CD4-positive, alpha-beta memory T cell (primary cell): ENCODE measurements at places on chromosomes 4 and X.
A peak's percentile ranks its signal among the peaks of the same experiment; 100 is the strongest.

DNA sequence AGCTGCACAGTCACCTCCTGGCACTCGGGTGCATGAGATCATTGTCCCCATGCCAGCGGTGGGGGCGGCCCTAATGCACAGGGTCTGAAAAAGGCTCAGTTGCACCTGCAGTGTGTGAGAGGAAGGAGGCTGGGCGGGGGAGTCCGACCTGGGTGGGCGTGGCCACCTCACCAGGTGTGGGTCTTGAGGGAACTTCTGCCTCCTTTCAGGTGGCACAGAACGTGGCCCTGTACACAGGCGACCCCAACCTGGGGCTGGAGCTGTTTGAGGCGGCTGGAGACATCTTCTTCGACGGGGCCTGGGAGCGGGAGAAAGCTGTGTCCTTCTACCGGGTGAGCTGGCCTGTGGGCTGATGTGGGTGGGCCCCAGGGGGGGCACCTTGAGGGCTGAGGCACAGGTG lies 34.3 kb upstream of the HTRA3 start:
- no peak for DNase-seq

GRCh38 chr4:118279920-118280432 lies 72.8 kb downstream of the PRSS12 start:
- no peak for DNase-seq

DNA sequence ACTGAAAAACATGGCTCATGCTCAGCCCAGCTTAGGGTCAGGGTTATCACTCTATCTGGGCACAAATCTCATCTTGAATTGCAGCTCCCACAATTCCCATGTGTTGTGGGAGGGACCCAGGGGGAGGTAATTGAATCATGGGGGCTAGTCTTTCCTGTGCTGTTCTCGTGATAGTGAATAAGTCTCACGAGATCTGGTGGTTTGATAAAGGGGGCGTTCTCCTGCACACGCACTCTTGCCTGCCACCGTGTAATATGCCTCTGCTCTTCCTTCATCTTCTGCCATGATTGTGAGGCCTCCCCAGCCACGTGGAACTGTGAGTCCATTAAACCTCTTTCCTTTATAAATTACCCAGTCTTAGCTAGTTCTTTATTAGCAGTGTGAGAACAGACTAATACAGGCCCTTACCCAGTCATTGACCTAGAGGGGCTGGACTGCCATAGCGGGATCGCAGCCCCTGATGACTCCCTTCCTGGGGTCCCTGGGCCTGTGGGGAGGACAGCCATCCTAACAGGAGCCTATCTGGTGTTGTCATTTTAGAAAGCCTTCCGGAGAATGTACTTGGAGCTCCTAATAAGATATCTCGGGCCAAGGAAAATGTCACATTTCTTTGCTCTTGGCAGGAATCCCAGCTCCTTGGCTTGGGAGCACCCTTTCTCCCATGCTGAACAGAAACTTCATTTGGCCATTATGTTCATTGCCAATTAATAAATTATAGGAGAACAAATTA lies 112.6 kb downstream of the PHKA2 start:
- no peak for DNase-seq

DNA sequence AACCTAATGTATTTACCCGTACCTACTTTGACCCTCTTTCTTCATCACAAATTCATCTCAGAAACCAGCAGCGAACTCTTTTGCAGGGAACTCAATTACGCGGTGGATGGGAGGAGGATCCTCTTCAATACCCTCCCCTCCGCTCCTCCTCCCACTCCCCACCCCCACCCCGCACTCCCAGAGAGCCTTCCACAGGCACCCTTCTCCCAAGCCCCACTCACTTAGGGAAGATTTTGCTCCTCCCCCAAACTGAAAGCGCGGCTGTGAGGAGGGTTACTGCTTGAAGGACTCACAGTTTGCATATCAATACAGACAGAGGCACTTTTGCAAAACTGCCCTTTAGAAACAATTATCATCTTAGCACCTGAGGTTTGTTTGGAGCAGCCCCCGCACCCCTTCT lies 960 bp upstream of the IL1RAPL1 start:
- DNase-seq, result no peak

GRCh38 chr4:176565049-176565448 lies 227.7 kb downstream of the VEGFC start:
- DNase-seq, result no peak

DNA sequence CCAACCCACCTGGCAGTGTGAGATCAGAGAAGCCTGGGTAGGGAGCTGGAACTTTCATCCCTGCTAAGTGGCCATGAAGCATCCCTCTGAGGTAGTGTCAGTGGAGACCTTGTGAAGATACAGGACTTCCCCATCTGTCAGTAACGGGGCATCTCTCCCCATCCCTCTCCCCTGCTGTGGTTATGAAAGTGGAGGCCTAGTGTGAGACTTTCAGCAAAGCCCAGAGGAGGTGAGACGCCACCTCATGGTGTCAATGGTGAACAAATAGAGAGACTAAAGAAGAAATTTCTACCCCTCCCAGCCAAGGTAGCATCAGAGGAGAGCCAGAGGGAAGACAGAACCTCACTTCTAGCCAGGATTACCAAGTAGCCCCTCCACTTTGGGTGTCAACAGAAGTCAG lies 150.2 kb downstream of the VEGFC start:
- DNase-seq, result no peak

GRCh38 chrX:53714580-53715345 lies 28.2 kb upstream of the HUWE1 start:
- peak; percentile 74 for DNase-seq

GRCh38 chr4:156962528-156962974 lies 9.0 kb downstream of the PDGFC start:
- no peak for DNase-seq

DNA sequence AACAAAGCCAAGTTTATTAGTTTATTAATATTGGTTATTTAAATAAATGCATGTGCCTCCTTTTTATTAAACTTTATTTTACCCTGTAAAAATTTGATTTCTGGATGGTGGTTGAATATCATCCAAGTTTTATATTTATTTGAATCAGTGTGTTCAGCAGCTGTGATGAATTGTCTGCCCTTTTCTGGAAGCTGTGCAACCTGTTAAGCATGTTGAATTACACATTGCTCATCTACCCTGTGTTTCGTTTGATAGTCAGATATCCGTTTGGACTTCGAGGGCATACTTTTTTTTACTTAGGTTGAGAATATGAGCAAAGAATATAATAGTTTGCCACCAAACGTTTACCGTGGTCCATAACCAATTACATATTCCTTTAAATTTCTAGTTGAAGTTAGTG lies 95.8 kb upstream of the TENM3 start:
- DNase-seq, result no peak

- no peak for DNase-seq
Observed at GRCh38 chr4:76753814-76754213, 144.1 kb downstream of the SOWAHB start.

DNA sequence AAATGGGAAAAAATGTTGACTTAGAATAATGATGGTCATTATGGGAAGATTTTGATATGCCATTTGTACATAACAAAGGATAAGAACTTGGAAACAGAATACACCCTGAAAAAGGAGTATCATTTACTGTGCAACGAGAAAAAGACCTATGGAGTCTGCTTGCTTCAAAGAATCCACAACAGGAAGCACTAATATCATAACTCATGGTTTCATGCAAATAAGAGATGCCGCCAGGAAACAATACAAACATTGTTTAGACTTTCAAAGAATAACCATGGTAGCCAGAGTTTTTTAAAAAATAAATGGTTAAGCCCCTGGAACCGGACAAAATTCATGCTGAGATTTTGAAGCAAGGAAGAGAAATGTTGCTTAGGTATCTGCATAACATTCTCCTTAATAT lies 139.9 kb upstream of the ETNPPL start:
- no peak for DNase-seq

DNA sequence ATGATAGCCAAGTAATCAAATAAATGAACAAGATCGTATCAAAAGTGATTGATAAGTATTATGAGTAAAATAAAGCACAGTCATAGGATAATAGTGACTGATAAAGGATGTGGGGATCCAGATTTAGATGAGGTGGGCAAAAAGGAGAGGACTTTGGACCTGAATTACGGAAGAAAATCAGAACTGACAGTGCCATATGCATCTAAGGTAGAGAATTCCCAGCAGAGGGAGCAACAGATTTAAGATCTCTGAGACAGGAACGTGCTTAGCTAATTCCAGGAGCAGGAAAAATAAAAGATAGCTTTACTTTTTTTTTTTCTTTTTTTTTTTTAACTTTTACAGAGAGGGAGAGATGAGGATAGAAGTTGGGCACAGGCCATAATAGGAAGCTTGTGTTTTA lies 189.9 kb downstream of the NWD2 start:
- no peak for DNase-seq

DNA sequence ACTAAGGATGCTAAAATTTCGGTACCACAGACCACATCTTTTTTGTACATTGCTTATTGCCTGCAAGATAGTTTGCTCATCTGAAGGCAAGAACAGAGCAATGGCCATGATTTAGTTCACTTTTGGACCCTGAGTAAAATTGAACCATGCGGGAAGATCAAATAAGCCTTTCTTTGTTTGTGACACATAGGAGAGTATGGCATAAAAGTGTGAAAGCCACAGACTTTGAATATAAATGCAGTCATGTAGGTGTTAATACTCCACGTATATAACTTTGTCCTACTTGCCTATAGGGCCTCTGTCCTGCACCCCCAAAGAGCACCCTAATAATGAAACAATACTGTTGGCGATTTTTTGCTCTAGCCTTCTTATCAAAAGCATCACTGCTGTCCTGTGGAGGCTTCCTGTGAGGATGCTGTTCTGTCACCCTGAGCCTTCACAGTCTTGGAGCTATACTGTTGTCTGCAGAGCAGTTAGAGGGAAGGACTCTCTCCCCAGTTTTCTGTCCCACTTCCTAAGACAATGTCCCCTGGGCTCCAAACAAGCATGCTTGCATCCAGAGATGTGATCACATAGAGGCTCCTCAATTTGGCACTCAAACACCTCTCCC lies 10.2 kb upstream of the CXCL13 start:
- DNase-seq, result no peak

GRCh38 chr4:107512549-107512948 lies 207.5 kb downstream of the PAPSS1 start:
- no peak for DNase-seq

DNA sequence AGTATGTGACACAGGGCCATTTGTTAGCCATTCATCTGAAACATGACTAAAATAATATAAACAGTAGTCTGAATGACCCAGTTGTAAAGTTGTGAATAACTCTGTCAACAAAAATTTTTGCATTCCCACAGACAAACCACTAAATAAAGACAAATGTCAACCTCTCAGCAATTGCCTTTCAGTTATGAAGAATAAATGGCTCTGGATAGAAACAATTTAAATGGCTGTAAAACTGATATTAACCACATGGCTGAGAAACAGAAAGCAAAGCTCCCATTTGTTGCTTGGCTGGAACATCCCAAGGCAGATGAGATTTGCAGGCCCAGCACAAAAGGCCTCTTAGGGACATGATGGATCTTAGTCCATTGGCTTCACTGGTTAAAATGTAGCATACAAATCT lies 296.3 kb downstream of the GALNTL6 start:
- no peak for DNase-seq
